ENCODE measurements at places on chromosomes 1 and 21.
A peak's percentile ranks its signal among the peaks of the same experiment; 100 is the strongest.

DNA sequence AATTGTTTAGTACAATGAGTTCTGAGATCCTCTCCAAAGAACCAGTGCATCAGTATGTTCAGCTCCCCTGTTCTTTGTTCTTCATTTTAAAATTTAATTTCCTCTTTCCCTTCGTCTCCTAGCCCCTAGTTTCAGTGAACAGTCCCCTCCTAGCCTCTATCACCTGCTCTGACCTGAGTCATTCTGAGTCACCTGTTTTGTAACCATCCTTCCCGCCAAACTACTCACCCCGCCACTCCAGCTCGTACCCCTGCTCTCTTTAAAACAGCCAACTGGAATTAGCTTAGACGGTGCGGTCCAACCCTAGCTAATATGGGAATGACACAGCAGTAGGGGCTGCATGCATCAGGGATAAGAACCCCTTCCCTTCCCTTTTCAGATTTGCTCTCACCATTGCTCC is 16.8 kb upstream of the ERVH48-1 start:
- DNase-seq, result no peak

DNA sequence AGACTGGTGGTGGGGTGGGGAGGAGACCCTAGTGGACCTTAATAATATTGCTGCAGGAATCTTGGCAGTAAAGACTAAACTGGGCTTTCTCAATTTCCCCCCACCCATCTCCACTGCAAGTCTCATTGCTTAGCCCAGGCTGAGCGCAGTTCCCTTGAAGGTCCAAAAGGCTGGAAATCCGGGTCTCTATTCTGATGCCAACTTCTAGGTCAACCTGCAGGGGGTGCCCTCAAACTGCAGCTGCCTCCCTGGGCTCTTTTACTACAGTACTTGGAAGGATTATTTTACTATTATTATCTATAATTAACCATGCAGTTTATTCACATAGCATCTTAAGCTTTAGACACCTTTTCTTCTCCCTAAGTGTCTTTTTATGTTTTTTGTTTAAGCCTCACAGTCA is 85.4 kb upstream of the WARS2 start:
- no peak for DNase-seq

DNA sequence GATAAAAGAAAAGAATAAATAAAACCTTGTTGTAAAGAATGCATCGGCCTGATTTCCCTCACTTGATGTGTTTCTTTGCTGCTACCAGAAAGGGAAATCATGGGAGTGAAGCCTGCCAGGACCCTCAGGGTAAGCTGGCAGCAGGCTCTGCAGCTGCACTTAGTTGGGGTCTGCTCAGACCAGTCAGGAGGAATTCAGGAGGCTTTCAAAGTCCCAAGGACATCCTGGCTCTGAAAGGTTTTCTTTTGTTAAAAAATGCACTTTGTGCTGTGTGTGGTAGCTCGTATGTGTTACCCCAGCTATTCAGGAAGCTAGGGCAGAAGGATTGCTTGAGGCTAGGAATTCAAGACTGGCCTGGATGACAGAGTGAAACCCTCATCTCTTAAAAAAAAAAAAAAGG is 254.8 kb downstream of the ZNF648 start:
- no peak for DNase-seq

- no peak for DNase-seq
Measured at GRCh38 chr21:46551636-46552241, 53.1 kb downstream of the S100B start.

GRCh38 chr1:29223521-29223920 is 7.2 kb downstream of the MECR start:
- no peak for DNase-seq

- no peak for DNase-seq
Measured at GRCh38 chr1:221868593-221869303, 126.9 kb upstream of the DUSP10 start.

- DNase-seq, result peak; percentile 7
Measured at GRCh38 chr1:170114906-170115305, 30.9 kb upstream of the NTMT2 start.

DNA sequence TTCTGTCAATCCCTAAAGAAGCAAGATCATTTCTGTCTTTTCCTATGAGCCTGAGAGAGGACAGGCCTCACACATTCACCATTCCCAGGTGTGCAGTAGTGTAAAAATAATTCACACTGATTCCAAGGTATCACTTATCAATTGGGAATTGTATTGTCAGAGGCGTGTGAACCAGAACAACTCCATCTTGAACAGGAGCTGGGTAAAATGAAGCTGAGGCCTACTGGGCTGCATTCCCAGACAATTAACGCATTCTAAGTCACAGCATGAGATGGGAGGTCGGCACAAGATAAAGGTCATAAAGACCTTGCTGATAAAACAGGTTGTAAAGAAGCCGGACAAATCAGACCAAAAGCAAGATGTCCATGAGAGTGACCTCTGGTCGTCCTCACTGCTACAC is 239.2 kb downstream of the SMYD3 start:
- no peak for DNase-seq

GRCh38 chr1:237740846-237741245 is 149.9 kb downstream of the ZP4 start:
- no peak for DNase-seq

- DNase-seq, result no peak
Measured at GRCh38 chr1:233587958-233588799, 25.7 kb upstream of the KCNK1 start.

Measured in AG09309 (cell line).